CD4-positive, alpha-beta T cell treated with Interleukin-17A for 1 hour (primary cell): ENCODE measurements at places on chromosomes 3 and 15.

GRCh38 chr15:49248291-49248690 lies 78.2 kb downstream of the GALK2 start:
- DNase-seq: no peak

DNA sequence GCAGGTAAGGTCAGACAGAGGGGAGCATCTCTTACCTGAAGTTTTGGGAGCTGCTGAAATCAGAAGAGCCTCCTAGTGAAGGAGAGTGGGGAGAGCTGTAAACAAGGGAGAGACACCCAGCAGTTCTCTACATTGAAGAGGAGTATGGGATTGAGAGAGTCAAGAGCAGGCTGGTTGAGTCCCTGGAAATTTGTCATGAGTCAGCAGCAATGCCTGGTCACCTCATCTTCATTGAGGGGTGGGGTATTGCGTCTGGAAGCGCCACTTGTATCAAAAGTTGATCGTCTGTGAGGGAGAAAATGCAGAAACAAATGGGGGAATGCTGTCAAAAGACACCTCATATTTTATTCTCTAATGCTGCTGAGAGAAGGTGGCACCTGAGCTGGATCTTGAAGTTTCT lies 256.6 kb upstream of the CFAP20DC start:
- no peak for DNase-seq

GRCh38 chr15:71125831-71126450 lies 10.7 kb downstream of the THSD4 start:
- no peak for DNase-seq

GRCh38 chr3:129228891-129229585 lies 20.4 kb upstream of the COPG1 start:
- DNase-seq: no peak

DNA sequence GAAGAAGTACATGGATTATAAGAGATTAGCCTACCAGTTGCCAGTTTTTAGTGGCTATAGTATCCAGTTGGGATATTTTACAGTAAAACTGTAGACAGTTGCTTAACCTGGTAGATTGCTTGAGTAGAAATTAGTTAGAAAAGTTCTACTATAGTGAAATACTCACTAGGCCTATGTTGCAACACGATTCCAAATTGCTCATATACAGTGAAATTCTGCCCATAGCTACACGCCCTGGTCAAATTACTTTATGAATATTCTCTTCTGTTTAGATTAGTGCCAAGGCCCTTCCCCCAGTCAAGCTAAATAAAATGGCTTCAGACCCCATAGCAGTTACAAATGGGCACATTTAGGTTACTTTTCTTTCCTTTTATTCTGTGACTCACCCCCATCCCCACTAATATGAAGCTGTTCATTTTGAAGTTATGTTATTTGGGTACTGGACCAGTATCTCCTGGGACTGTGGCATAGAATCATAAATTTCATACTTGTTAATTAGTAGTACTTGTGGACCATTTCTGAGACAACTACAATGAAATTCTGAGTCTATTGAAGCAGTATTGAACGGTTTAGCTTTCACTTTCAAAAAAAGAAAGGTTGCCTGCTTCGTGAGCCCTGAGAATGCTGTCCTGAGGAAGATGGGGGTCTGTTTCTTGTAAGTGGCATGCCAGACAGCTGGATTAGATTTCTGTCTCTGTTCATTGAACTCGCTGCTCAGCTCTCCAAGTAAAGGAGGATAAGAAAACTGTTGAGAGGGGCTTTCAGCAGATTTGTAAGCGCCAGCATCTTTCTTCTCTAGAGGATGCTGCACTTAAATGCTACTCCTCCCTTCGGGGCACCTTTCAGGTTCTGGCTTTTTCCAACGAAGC lies 65.8 kb upstream of the CFAP20DC start:
- no peak for DNase-seq

DNA sequence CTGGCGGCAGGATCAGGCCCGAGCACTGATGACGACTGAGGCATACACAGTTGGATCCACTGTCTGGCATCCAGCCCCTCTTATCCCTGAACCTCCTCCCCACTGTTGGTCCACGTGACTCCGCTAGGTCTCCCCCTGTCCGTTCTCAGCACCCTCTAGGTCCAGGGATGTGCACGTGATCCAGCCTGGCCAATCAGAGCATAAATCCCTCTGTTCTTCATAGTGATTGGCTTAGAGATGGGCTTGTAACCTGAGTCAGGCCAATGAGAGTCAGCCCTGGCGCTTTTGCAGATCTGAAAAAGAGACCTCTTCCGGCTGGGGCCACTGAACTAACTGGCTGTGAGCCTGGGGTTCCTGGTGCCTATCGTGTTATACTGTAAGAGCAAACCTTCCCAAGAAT lies 20.5 kb upstream of the IQSEC1 start:
- DNase-seq: no peak

GRCh38 chr3:125349055-125349454 lies 26.1 kb downstream of the ZNF148 start:
- DNase-seq: no peak

GRCh38 chr15:41354371-41354770 lies 21.7 kb downstream of the NUSAP1 start:
- DNase-seq: no peak

DNA sequence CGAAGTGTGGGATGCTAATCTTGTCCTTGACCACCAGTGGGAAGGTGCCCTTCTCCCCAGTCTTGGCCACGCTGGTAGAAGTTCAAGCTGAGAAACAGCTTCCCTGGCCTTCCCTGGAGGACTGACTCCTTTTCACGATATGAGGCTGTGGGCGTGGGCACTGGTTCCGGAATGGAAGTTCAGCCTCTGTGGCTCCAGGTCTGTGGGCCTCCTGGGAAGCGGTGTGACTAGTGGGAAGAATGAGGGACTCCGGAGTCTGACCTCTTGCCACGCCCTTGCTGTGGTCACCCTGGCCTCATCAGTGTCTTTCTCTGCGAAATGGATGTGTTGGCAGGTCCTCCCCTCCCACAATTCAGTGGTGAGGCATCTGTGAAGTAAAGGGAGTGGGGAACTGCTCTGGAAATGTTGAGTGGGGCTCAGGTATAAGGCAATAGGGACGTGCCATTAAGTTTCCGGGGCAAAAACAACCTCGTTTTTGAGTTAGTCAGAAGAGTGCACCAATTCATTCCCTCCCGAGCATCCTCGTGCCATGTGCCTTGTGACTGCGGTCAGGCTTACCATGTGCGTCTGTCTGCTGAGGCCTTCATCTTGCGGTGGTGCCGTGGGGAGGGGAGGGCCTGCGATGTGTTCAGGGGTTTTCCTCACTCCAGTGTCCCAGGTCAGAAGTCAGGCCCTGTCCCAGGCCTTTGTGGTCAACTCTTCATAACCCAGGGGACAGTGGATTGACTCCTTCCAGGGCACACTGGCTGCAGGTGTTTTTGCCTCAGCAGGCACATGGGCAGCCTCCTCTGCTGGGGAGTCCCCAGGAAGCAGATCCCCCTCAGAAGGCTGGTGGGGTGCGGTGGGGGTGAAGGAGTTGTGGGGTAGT lies 11.8 kb upstream of the SEC13 start:
- DNase-seq: no peak

DNA sequence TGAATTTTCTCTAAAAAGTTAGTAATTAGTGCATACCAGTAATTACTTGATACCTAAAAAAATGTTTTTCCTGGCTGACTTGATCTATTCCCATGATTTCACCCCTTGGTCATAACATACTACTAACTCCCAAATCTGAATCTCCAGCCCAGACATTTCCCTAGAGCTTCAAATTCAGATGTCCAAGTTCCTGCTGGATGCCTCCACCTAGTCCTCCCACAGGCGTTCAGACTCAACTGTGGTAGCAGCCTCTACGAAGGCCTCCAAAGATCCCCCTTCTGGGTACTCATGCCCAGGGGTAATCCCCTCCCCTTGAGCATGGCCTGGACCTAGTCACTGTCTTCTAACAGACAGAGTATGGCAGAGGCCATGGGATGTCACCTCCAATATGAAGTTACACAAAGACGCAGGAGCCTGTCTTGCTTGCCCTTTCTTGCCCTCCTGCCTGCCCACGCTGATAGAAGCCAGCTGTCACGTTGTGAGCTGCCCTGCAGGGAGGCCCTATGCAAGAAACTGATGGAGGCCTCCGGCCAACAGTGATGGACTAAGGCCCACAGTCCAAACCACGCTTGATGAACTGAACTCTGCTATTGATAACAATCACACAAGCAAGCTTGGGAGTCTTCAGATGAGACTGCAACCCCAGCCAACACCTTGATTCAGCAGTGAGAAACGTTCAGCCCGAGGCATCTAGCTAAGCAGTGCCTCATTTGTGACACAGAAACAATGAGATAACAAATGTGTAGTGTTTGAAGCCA lies 8.6 kb upstream of the FBN1 start:
- no peak for DNase-seq

DNA sequence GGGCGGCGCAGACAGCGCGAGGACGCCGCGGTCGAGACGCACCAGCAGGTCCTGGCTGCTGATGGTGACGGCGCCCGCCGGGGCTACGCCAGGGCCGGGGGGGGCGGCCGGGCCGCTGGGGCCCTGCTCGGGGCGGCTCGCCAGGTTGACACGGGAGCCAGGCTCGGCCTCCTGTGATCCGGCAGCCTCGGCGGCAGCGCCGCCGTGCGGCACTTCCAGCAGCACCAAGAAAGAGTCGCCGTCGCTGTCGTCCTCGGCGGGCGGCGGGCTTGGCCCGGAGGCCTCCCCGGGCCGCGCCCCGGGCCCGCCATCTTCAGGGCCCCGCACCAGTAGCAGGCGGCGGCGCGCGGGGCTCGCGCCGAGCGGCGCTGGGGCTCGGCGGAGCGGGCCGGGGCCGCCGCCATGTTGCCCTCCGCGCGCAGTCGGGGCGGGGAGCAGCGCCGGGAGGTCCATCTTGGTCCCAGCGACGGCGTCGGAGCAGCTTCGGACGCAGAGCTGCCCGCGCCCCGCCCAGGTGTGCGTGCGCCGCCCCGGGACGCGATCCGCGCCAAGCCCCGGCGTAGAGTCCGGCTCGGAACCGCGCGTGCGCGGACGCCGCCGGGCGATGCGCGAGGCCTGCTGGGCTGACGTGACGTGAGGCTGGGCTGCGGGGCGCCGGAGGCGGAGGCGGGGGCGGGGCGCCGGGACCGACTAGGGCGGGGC lies at the start of gene ZXDC:
ZXDC (minus strand) TSS at position 479 of the 702 bp plus-strand sequence; CDS start at position 453, 26 bp downstream.
- peak; percentile 93 for DNase-seq

DNA sequence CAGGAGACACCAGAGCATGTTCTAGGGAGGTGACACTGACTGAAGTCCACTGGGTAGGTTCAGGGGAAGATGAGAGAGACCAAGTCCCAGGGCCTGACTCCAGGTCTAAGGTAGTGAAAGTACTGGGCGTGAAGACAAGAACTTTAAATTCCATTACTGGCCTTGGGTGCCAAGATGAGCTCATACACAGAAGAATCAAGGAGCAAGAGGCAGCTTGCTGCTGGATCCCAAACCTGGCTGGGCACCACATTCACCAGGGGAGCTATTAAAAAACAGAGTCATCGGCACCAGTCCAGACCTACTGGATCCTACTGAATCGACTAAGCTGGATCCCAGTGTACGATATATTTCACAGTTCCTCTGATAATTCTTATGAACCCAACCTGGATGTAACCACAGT lies 42.1 kb upstream of the ATG7 start:
- no peak for DNase-seq

DNA sequence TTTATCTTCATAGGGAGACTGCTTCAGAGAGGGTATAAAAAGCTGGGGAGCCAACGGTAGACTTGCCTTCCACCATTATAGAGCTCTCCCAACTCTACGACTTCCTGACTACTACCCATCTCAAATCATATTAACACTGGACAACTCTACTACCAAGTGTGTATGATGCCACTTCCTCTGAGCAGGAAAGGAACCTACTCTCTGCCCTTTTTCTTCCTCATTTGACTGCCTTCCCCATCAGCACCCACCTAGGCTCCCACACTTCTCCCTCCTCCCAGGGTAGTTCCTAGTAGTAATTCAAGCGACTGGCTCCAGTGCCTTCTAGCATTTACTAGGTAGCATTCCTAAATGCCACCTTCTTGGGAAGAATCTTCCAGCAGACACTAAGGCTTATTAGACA lies 24.5 kb upstream of the TBL1XR1 start:
- no peak for DNase-seq

- DNase-seq: no peak
Measured at GRCh38 chr15:63296195-63296594, 18.8 kb downstream of the APH1B start.

DNA sequence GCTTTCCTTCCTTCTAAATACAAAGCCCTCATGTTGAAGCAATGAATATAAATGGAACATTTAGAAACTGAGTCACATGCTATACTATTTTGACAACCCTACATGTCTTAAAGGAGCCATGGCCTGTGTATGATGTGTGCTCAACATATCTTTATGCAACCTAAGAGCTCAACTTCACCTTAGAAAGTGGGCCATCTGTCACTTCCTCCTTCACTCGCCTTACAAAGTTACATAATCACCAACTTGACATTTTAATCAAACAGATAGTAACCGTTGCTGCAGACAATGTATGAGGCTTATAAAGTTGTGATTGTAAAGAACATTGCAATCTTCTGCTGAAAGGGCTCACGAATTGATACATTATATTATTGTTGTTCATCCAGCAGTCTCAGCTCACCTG lies 163.6 kb downstream of the SERPINI1 start:
- no peak for DNase-seq

DNA sequence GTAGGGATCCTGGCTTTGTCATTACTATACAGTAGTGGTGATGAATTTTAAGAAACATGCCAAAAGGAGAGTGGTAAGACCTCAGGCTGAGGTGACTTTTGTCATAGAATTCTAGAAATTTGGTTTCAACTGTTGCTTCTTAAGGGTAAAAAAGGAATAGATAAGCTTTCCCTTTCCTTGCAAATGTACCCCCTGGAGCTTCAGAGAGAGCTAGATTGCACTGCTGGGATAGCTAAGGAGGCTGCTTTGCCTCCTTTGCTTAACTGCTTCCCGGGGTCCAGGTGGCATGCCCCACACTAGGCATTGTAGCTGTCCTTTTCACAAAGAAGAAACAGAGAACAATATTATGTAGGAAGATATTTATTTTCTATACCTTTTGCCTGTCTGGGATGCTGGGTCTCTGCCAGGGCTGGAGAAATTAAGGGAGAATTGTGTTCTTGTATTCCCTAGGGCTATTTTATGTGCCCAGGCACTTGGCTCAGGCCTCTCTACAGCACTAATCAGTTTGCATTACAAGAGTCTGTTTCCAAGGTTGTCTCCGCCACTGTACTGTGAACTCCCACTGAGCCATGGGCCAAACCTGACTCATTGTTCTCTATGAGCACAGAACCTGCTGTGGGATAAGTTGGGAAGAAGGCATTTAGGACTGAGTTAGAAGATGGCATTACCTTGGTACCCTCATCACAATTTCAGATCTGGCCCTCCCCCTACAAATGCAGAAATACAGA lies 460.0 kb downstream of the PDCD6IP start:
- no peak for DNase-seq

DNA sequence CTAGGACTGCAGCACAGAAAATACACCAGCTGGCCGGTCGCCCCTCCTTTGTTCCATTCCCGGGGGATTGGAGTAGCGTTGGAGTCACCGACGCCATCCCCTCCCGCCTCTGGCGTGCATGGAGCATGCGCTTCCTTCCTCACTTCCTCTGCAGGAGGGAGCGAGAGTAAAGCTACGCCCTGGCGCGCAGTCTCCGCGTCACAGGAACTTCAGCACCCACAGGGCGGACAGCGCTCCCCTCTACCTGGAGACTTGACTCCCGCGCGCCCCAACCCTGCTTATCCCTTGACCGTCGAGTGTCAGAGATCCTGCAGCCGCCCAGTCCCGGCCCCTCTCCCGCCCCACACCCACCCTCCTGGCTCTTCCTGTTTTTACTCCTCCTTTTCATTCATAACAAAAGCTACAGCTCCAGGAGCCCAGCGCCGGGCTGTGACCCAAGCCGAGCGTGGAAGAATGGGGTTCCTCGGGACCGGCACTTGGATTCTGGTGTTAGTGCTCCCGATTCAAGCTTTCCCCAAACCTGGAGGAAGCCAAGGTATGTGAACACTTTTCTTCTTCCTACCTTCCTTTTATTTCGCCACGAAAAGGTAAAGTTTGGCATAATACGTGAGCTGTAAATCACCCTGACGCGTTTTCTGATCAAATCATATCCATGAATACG lies at the start of gene SCG3:
SCG3 (plus strand) TSS at position 201 of the 661 bp plus-strand sequence; CDS start at position 454, 253 bp downstream.
- peak; percentile 49 for DNase-seq
